ENCODE measurements at places on chromosomes 5 and 9. TPM values are rescaled to one million over a fixed set of nuclear protein-coding genes. Genes with fewer than 3 reads are reported as not detected.

Gene GNPDA1
- total RNA-seq = 39.4 TPM

Gene OR1N1
- not detected for total RNA-seq

Gene SAXO1
- not detected for total RNA-seq

Gene TMEM232
- total RNA-seq = 2.6 TPM

Gene IFNK
- total RNA-seq = not detected

Gene C5orf52
- total RNA-seq = not detected

Gene SKIC3
- total RNA-seq = 140 TPM

Gene STX17
- total RNA-seq = 19.9 TPM

Gene IL4
- total RNA-seq = not detected

Gene ZNF462
- total RNA-seq = 13.6 TPM

Gene TAF11L5
- total RNA-seq = not detected

Gene PCDHB6
- total RNA-seq = 0.14 TPM

Gene ALDH1A1
- 3.5 TPM for total RNA-seq

Gene SLC34A3
- not detected for total RNA-seq

Gene DIPK1B
- 0.44 TPM for total RNA-seq

Gene GPR150
- total RNA-seq = under 0.01 TPM

Gene SLIT3
- total RNA-seq = 0.66 TPM

Gene ECM2
- 1.5 TPM for total RNA-seq

Gene F12
- 0.22 TPM for total RNA-seq

Gene FGF18
- under 0.01 TPM for total RNA-seq

Gene TICAM2
- total RNA-seq = 1.1 TPM

Gene MOB3B
- total RNA-seq = 0.57 TPM

Gene SEMA5A
- 116 TPM for total RNA-seq

Gene ADAMTS12
- 135 TPM for total RNA-seq

Gene SLC22A4
- 12.5 TPM for total RNA-seq

Gene RNF183
- not detected for total RNA-seq

Gene CORO2A
- 0.44 TPM for total RNA-seq

Gene SUSD3
- not detected for total RNA-seq

Gene EGFLAM
- 10.1 TPM for total RNA-seq

Gene SH3GLB2
- 61.0 TPM for total RNA-seq

Gene BARHL1
- total RNA-seq = not detected

Gene HMMR
- total RNA-seq = 1.3 TPM

All from placental pericyte (primary cell).